Ecto neural progenitor cell (in vitro differentiated cells): ENCODE measurements at places on chromosomes 13 and 19.

DNA sequence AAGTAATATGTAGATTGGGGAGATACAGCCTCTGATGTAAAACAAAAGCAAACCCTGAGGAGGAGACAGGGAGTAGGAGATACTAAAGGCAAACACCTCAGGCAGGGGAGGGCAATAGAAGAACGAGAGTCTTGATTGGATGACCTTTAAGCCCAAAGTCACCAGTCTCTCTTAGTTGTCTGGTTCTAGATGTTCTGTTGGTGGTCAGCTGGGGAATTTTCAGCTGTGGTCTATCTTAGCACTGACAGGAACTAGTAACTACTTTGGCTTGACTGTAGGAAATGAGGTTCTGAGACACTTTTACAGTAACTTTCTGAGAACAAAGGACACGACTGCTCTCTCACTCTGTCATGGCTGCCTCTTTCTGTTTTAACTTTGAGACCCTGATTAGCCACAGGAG, 290.7 kb upstream of the MIR17HG start:
- no peak for DNase-seq

DNA sequence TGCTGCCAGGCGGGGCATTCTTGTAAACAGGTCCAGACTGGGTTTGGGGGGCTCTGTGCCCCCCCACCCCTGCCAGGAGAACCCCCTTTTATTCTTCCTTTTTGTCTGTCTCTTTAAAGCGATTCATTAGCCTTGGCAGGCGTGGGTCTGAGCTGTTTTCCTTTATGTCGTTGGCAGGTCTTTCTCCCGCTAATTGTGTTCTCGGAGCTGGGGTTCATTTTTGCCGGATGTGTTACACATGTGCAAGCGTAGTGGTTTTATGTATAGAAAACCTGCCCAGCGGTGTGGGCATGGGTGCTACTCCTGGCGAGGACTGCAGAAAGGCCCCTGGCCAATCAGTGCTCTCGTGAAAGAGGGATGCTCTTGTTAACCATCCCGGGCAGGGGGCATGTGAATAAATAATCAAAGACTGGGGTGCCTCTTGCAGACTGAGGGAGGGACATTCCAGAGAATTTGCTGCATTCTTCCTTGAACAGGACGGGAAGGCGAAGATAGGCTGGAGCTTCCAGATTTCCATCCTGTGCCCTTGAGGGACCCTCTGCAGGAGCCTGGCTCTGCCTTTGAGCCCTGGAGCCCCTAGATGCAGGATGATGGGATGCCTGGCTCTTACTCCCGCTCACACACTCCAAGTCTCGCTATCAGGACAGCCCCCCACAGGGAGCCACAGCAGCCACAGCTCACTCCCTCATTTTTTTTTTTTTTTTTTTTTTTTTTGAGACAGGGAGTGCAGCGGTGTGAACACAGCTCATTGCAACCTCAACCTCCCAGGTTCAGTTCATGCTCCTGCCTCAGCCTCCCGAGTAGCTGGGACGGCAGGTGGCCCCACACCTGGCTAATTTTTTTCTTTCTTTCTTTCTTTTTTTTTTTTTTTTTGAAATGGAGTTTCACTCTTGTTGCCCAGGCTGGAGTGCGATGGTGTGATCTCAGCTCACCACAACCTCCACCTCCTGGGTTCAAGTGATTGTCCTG, 14.1 kb downstream of the CARM1 start:
- DNase-seq, result no peak

- DNase-seq, result no peak
Observed at GRCh38 chr19:43682824-43683661, 13.1 kb upstream of the PLAUR start.

DNA sequence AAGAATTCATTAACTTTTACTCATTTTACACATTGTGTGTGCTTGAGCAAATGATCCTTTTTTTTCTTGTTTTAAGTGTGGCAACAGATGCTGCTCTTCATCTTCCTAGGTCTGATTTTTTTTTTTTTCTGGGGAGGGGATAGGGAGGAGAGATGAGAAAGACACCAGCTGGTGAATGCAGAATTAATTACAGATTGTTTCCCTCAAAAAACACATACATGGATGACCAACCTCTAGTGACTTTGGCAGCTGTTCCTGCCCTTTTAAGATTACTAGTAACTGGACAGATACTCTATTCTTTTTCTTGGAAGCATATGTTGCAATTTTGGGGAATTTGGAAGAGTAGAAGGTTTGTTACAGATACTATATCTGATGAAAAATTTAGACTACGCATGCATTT, 103.6 kb upstream of the MYO16 start:
- no peak for DNase-seq

DNA sequence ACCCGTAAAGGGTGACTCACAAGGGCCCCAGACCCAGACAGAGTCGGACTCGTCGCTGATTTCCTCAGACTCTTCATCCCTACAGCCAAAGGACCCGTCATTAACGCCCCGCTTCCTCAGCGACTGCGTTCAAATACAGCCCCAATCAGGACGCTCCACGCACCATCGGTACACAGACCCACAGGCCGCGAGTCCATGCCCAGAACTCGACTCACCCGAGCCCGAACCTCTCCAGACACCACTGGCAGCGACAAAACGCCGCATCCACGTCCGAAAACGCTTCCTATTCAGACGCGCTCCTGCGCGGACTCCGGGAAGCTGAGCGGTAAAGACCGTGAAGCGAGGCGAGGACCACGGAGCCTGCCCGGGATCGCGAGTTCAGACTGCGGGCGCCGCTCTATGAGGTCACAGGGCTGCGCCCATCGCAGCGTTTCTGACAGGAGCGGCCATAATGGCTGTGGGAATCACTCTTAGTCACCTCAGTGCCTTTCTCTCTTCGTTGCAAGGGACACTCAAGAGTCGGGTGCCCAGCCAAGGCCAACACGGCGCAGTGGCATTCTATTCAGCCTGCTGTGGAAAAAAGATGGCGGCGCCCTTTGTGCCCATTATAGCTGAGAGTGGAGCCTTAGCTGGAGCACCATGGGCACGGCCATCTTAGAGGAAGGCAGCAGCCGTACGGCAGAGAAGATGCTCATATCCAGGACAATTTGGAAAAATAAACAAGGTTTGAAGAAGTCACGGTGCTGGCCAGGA, at the start of gene ZNF614:
ZNF614 (minus strand) TSS at position 353 of the 753 bp plus-strand sequence. CDS start 2,634 bp downstream, outside the sequence.
- peak; percentile 91 for DNase-seq

GRCh38 chr19:18932216-18932841, 8.7 kb downstream of the HOMER3 start:
- DNase-seq, result peak; percentile 96

- peak; percentile 63 for DNase-seq
Observed at GRCh38 chr19:3932931-3933810, at the start of gene NMRK2. Gene NMRK2, plus strand, starts transcription at chr19:3933069. Its CDS starts 603 bp downstream, at chr19:3933672.

- no peak for DNase-seq
Observed at GRCh38 chr13:110523180-110523579, 38.3 kb downstream of the RAB20 start.

DNA sequence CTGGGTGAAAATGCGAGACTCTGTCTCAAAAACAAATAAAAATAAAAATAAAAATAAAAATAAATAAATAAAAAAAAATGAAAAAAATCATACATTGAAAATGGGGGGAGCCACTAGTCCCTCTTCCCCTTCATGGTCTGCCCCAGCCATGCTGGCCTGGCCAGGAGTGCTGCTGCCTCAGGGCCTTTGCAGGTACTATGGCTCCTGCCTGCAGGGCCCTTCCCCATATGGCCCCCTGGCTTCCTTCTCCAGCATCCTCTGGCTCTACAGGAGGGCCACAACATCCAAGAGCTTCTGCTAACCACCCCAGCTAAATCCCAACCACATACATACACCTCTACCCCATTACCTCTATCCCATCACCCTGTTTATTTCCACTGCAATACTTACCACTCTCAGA, 4.6 kb upstream of the ABHD17A start:
- DNase-seq, result no peak

- no peak for DNase-seq
Observed at GRCh38 chr13:68028701-68029100, 798.6 kb upstream of the PCDH9 start.

DNA sequence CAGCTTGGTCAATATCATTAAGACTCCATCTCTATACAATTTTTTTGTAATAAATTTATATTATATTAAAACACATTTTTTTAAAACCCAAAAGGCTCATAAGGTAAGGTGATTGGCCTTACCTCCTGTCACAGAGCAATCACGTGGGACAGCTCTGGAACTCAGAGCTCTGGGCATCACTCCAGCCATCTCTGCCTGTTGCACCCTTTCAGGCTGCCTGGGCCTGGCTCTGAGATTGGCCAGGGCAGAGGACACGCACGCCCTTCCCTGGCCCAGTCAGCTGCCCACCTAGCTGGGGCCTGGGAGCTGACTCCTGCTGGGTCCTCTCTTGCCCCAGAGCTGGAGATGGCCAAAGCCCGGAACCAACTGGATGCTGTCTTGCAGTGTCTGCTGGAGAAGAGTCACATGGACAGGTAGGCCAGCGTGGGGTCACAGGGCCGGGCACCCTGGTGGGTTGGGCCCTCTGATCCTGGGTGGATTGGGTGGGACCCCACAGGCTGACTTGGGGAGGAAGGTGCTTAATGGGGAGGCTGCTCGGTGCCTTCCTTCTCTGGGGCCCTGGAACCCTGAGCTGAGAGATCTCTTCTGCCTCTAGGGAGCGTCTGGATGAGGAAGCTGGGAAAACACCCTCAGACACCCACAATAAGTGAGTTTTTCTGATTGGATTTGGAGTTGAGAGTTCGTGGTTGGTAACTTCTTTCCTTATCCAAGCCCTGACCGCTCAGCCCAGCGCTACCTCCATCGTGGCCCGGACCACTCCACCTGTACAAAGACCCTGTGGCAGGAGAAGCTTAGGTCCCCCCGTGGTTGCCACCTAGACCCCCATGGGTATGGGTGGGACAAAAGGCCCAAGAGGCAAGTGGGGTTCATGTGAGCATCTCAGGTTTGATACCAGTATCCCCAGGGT, 3.7 kb downstream of the LIN37 start:
- no peak for DNase-seq

DNA sequence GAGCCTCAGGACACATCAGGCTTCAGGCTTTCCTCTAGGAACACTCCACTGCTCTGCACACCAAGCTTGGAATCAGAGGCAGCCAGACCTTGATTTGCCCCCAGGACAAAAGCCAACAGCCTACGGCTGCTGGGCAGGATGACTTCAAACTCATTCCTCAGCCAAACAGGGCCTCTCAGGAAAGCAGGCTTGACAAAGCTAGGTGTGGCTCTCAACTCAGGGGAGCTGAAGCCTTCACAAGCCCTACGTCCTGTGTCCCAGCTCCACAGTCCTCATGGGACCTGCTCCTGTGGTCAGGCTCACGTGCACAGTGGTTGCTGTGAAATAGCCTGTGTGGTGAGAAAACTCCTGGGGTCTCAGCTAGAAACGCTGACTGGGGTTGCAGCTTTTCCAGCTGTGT, 398.9 kb upstream of the ZNF507 start:
- DNase-seq, result no peak

- DNase-seq, result no peak
Observed at GRCh38 chr13:59459972-59460371, 703.8 kb downstream of the DIAPH3 start.

- DNase-seq, result no peak
Observed at GRCh38 chr13:92967923-92968322, 258.7 kb upstream of the GPC6 start.

DNA sequence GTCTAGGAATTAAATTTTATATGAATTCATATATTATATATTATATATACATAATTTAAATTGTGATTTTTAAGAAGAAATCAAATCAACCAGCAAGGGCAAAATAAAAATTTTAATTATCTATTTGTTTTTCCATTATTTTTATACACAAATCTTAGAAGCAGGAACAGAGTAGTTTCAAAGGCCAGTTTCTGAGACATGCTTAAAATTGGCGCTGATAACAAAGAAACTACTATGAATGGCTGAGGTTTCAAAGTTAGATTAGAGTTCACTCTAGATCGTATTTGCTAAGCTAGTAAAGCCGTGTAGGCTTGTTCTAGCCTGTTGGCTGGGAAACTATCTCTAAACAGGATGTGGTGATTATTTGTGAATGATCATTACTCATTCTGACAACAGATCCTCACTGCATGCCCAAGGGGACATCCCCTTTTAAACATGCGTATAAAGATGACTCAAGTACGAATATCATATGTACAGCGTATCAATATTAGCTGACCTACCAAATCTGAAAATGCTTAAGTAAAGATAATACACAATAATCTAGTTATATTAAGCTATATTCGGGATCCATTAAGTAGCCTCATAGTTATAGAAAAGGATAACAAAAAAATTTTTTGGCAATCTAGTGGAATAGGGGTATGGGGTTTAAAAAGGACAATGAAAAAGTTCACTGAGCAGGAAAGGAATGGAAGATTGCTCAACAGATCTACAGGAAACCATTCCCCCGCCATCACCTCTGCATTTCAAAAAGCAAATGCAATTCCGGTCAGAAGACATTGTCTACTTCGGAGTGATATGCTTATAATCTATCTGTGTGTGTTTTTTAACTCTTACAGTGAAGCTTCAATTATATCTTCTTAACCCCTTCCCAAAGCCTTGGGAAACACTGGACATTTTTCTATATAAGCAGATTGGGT, 150.1 kb downstream of the SHISA2 start:
- no peak for DNase-seq

DNA sequence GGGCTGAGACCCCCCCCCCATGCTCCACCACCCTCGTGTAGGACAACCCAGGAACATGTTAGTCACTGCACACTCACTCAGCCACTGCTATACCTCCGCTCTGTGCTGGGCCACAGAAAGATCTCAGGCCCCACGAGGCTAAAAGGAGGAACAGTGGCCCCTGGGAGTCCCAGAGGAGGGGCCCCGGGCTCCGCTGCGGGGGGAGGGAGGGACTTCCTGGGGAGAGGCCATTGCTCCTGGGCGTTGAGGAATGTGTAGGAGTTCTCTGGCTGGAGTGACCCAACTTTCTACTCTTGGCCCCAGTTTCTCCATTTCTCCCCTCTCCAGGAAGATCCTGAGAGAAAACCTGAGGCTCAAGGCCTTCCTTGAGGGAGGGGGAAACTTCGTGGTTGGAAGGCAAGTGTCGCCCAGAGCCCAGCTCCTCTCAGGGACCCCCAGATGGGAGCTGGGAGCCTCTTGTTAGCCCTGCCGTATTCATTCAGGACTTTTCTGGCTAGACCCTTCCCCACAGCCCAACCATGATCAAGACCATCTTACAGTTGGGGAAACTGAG, 13.6 kb downstream of the ONECUT3 start:
- DNase-seq, result no peak

DNA sequence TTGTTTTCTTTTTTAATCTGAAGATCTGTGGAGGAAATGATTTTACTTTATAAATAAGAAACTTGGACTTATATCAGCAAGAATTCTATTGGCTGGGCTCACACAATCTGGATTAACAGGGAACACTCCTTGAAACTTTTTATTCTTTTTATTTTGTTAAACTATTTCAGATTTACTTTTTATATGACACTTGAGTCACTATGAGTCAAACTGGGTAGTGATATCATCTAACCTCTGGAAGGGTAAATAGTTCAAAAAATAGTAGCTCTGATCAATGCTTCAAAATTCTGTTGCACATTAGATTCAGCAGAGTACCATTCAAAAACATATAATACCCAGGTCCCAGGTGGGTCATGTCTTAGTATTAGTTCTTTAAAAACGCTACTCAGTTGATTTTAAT, 55.1 kb upstream of the NBEA start:
- DNase-seq, result no peak

DNA sequence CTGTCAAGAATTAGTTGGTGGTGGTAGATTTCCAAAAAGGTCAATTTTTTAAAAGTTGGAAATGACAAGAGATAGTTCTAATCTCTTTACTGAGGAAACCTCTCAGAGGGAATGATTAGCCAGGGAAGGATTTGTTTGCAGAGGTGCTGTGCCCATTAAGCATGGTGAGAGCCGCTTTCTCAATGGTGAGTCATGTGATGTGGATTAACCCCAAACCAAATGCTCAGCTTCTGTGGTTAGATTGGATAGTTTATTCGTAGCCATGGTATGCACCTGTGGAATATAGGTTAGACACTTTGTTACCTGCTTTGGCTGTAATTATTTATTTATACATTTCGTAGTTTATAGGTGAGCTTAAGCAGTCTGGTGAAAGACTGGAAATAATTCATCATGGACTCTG, 7.1 kb downstream of the HNRNPM start:
- DNase-seq, result no peak
